ENCODE measurements at places on chromosomes 3 and 15.

DNA sequence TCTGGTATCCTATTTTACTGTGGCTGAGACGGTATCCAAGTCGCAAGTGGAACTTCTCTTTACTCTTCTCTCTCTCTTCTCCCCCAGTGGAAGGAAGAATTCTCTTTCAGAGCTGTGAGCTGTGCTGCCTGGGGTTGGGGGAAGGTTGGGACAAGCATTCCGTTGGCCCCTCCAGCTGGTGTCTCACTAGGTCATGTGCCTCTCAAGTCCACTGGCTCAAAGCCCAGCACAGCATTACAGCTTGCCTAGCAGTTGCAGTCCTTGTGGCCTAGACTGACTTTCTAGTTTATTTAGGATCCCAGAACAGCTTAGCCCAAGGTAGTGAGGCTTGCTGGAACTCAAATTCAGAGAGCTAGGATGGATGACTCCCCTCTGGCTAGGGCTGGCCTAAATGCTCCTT lies 76.1 kb upstream of the SPATA16 start:
- DNase-seq, result no peak

GRCh38 chr3:190036631-190037030 lies 84.1 kb downstream of the P3H2 start:
- DNase-seq, result no peak

- no peak for DNase-seq
Observed at GRCh38 chr3:6510713-6511112, 350.2 kb upstream of the GRM7 start.

- DNase-seq, result no peak
Observed at GRCh38 chr15:68349151-68349550, 71.6 kb downstream of the FEM1B start.

DNA sequence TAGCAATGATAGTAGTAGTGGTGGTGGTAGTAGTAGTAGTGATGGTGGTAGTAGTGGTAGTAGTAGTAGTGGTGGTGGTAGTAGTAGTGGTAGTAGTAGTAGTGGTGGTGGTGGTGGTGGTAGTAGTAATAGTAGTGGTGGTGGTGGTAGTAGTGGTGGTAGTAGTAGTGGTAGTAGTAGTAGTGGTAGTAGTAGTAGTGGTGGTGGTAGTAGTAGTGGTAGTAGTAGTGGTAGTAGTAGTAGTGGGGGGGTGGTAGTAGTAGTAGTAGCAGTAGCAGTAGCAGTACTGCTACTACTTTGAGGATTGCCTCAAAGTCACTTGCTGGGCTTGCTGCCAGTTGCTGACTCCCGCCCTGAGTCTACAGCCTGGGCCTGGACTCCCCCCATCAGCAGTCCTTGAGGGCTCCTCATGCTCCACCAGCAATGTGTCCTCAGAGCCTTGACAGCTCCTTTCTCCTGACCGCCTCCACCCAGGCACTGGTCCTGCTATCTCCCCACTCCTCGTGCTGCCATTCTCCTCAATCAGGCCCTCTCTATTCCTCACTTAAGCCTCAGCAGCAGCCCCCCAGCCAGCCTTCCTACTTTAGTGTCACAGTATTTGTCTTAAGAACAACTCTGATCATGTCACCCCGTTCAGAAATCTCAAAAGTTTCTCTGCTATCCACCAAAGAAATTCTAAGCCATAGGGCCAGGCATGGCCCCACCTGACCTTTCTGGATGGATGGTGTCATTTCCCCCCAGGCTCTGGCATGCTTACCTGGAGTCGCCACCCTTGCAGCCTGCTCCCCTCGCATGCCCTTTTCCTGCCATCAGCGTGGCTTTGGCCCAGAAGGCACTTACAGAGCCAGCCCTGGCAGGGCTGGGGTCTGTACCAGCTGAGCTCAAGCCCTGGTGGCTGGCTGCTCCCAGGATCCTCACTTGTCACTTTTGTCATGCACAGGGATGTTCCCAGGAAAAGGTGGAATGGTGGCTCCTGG lies 45.6 kb downstream of the DLEC1 start:
- no peak for DNase-seq

GRCh38 chr3:18891641-18892040 lies 256.7 kb upstream of the KCNH8 start:
- peak; percentile 2 for DNase-seq

DNA sequence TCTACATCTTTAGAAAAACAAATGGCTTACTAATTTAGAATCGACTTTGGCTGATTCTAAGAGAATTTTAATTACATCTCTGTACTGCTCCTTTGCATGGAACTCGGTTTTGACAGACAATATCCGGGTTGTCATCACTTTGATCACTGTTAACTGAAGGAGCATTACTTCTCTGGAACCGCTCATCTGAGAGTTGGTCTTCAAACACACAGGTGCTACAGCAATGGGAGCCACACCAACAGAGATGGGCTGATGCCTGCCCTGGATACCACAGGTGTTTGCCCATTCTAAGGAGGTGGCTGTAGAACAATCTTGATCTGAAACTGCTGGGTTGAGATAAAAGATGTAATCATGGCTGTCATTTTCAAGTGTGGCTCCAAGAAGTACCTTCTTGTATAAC lies 21.6 kb downstream of the LINS1 start:
- no peak for DNase-seq

GRCh38 chr3:150184426-150185071 lies 213.9 kb upstream of the PFN2 start:
- DNase-seq, result no peak

DNA sequence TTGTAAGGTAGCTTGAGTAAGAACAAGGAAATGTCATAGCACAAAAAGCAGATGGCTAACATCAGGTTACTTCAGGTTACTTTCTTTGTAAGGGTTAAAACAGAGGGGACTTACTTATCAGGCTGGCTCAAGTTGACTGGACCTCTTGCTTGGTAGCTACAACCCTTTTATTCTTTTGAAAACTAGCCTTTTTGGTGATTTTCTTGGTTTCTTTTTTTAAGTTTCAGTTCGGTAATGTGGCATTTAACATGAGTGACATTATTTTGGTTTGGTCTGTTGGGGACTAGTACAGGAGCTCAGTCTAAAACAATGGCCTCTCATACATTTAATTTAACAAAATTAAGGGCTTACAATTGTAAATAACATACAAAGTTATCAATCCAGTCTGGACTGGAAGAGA lies 621.4 kb downstream of the OTOL1 start:
- DNase-seq, result no peak

GRCh38 chr15:97085731-97086130 lies 755.2 kb downstream of the NR2F2 start:
- no peak for DNase-seq

GRCh38 chr3:106333911-106334618 lies 465.3 kb upstream of the CBLB start:
- DNase-seq, result peak; percentile 50

GRCh38 chr3:42739401-42740158 lies 33.5 kb downstream of the CCDC13 start:
- no peak for DNase-seq

All from CD4-positive, alpha-beta T cell (primary cell).